ENCODE measurements at places on chromosomes 4 and X. TPM values are rescaled to one million over a fixed set of nuclear protein-coding genes. Genes with fewer than 3 reads are reported as not detected.

CD38 gene
- 89.6 TPM for total RNA-seq

GRCh38 chrX:17497193-17497592, 122.2 kb downstream of the NHS start:
- no peak for DNase-seq

GRCh38 chrX:136856551-136856950, 24.0 kb downstream of the RBMX start:
- DNase-seq = no peak

DNA sequence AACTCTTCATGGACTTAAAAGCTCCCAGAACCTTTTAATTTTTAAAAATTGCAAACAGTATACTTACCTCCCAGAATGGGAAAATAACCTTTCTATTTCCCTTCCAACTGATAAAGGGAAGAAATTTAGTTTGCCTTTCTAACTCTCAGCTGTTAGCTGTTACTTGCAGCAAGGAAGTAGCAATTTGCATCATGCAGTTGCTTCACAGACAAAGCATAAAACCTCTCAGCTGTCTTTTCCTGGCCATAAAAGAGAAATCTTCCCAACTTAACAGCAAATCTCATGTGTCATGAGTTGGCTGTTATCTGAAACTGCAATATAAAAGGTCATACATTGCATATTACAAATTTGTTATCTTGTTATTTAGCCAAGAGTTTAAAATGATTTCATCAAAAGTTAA, 18.4 kb downstream of the C4orf17 start:
- no peak for DNase-seq

TMSB15A gene
- total RNA-seq = not detected

TMSB15B gene
- 8.7 TPM for total RNA-seq

STIM2 gene
- 43.2 TPM for total RNA-seq

DNA sequence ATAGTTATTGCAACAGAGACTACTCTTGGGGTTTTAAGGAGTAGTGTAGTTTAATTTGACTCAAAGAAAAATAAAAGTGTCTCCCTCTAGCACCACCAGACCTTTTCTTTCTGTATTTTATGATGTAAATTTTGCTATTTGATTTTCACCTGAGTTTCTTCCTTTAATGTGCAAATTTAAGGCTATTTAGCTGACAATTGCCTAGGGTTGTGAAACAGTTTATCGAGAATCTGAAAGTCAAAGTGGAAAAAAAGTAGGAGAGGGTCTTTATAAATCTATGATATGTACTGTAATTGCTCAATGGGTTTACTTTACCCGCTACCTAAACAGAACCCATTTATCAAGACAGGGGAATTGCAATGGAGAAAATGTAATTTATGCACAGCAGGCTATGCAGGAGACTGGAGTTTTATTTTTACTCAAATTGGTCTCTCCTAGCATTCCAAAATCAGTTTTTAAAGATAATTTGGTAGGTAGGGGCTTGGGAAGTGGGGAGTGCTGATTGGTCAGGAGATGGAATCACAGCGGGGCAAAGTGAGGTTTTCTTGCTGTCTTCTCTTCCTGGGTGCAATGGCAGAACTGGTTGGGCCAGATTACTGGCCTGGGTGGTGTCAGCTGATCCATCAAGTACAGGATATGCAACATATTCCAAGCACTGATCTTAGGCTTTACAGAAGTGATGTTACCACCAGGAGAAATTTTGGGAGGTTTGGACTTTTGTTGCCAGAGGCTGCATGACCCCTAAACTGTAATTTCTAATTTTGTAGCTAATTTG, 228.6 kb upstream of the TACR3 start:
- DNase-seq = no peak

UGT2B15 gene
- total RNA-seq = not detected

DNA sequence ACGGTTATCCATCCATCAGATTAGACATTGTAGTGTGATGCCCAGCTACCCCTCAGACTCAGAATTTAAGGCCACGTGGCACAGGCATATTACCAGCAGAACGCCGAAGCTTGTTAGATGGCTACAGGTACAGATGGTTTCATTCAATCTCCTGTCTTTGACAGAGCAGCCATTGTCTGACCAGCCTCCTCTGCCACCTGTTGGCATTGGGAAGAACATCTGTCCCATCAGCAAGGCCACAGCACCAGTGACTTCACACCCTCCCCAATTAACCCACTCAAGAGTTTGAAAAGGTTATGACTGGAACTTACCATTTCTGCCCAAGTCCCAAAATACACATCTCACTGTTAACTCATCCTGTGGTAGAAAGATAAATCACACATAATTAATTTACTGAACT, 22.0 kb upstream of the PHKA2 start:
- no peak for DNase-seq

DNA sequence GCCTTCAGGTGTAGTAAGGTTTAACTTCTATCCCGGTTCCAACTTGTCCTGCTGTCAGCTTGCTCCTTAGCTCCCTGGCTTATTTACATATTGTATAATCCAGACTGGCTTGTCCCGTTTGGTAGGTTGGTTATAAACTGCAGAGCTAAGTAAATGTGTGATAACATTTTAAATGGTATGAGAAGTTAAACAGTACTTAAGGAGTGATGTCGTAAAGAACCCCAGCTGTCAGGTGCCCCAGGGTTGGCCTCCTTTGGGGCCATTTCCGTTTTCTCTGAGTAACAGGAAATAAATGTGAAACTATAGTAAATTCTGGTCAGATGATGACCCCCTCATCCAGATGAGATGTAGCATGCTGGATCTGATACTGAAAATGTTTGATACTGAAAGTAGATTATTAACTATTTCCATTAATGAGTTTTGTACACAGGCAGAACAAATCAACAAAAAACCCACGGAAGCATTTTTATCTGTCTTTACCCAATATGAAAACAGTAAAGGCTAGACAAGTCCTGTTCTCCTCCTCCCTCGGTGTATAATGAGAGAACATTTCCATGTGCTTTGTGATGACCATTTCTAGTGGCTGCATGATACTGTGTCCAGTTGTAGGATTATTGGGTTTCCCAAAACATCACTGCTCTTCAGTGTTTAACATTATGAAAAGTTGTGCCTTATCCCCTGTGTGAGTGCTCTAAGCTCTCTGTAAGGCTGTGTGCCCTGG, 22.4 kb downstream of the GAB1 start:
- DNase-seq = peak; percentile 74

- DNase-seq = no peak
Measured at GRCh38 chr4:125013891-125014290, 300.9 kb upstream of the FAT4 start.

CCKAR gene
- total RNA-seq = not detected

DNA sequence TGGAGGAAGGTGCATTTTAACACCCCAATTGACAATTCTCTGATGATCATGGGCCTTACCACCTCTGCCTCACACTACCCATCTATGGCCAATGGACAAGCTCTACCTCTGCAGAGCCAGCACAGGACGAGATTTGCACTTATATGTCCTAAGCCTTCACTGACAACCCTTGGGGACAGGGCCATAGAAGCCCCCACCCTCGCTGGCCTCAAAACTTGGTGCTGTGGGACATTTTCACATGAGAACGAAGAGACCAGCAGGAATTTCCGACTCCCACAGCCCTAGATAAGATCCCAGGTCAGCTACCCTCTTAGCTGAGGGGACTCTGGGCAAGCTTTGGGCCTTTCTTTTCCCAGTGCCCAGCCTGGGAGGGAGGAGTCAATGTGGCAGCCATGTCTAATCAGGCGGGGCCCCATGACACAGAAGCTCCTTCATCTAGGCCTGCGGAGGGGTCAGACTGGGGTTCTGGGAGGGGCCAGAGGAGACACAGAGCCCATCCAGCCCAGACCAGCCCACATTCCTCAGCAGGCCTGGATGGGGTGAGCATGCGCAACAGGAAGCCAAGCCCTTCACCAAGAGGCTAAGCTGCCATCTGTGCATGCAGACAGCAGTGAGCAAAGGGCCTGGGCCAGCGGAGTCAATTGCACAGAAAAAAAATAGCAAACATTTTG, 12.1 kb downstream of the PJA1 start:
- DNase-seq = no peak

- no peak for DNase-seq
Measured at GRCh38 chrX:7346021-7346420, 198.1 kb upstream of the PUDP start.

OTUD6A gene
- not detected for total RNA-seq

TTC29 gene
- not detected for total RNA-seq

DNA sequence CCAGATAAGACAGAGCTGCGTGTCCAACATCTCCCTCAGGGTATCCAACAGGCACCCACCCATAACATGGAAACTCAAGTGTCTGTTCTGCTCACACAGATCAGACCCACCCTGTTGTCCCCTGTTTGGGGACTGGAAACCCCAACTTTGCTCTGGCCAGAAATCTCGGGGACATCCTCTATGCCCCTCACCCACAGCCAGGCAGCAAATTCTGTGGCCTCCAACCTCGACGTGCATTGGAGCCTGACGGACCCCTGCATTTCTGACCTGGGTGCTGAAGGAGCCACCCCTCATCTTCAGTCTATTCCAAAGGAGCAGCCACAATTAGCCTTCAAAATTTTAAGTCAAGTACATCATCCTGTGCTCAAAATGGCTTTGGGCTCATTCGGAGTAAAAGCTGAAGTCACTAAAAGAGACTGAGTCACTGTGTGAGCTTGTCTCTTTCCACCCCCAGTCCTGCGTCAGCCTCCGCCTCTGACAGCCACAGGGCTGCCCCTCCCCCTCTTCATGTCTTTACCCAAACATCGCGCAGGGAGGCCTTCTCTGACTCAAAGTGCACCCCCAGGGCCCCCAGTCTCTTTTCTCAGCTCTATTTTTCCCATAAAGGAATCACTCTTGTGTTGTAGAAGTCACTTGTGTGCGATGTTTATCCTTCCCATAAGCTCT, 24.4 kb upstream of the PDE6B start:
- no peak for DNase-seq

DNA sequence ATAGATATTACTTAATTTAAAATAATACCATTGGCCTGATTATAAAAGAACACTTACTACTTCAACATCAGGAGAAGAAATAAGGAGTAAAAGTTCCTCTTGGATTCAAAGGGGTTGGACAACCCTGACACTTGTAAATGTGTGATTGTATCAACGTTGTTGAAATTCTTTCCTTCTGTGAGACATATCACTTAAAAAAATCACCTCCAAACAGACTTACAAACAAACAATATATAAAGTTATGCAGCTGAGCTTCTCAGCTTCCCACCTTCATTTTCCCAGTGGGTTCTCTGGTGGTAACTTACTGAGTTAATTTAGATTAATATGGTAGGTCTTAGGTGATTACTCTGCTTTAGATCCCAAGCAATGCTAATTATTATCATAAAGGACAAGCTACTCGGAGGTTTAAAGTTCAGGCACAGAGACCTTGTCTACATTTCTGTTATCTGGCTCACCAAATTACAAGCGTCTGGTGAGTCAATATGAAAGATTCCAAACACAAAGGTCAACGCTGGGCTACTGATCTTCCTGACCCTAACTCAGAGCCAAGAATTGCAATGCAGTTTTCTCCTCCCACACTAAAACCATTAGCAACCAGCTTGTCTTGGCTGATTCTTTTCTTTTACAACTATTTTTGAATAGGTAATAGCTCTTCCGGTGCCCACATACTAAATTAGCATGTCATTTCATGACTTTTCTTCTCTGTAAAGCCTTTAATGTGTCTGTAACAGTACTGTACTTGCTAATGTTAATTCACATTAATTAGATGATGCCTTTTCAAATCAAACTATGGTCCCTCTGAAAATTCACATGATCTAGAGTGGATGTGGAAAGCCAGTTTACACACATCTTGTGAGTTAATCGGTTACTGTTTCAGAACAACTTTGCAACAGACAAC, 157.6 kb downstream of the RASL11B start:
- DNase-seq = no peak

DNA sequence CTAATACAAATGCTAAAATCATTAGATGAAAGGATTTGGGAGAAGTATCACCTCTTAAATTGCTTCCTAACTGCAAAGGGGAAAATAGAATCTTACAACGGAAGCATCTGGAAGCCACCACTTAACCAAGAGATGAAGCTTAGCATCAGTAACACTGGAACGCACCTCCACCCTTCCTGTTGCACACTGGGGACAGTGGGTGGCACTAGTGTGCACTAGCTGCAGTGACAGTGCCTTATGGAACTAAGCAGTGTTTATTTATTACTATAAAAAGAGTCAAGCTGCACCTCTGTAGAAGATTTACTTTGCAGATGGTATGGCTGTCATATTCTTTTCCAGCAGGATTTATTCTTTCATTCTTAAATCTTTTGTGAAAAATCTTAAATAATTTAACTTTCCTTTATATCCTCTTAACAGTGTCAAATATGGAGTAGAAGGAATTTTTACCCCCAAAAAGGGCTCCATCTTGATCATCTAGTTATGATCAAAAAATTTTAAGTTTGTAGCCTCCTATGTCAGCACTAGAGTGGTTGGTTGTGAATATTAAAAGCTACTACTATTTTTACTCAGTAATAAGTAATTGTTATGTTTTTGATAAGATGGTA, 76.7 kb downstream of the SCD5 start:
- DNase-seq = peak; percentile 76

- no peak for DNase-seq
Measured at GRCh38 chr4:103996637-103997036, 276.9 kb upstream of the TACR3 start.

GRCh38 chr4:100287534-100287933, 97.3 kb upstream of the DDIT4L start:
- DNase-seq = no peak

DNA sequence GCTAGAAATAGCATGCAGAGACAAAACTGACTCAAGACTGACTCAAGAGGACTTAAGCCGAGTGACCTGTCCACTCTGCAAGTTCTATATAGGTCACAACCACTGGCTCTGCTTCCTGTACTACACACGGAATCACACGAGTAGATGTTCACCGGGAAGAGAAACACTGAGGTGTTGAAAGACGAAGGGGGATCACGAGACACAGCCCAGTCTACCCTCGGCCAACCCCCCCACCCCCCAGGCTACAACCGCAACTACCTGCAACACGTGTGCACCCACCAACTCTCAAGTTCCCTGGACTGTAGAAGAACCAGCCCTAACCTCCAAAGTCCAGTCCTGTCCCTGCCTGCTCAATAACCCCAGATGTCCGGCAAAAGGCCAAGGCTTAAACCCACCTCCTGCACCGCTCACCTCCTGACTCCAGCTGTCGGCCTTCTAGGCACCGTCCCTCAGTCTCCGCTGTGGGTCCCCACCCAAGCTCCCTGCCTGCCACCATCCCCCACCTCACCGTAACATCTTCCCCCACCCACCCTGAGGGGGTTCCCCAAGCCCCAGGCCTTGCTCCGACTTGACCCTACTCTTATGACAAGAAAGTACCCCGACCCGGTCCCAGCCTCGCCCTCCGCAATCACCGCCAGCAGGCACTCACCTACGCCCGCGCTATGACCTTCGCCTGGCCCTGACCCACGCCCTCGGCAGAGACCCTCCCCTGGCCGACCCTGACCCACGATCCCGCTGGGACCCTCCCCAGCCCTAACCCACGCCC, 739 bp downstream of the GAK start:
- peak; percentile 73 for DNase-seq

DNA sequence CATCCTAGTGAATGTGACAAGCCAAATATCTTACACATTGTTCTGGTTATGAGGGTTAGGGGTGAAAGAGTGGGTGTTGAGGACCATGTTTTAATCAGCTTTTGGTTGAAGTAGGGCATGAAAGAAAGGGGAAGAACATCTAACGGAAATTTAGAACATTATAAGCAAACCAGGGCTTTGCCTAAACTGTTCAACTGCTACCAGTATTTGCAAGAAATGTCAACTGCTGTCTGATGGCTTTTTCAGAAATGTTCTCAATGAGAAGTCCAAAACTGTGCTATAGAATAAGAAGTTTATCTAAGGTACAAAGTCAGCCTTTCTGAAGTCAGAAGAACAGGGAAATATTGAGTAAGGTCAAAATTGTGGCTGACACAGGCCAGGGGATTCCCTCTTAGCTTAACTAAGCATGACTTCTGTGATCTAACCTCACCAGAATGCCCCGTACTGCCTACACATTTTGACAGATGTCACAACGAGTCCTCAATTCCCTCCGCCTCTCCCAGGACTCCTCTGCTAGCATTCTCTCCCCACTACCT, 67.1 kb downstream of the DTHD1 start:
- peak; percentile 79 for DNase-seq

Measured in activated CD4-positive, alpha-beta T cell treated with anti-CD3 and anti-CD28 coated beads, Interleukin-2, amount 10 ng/mL, durations not matched to agents 24 days and 14 days (primary cell).